ENCODE measurements at places on chromosomes 7 and 10.
A peak's percentile ranks its signal among the peaks of the same experiment; 100 is the strongest.

GRCh38 chr10:99860466-99860865 is 78.0 kb downstream of the ABCC2 start:
- DNase-seq = no peak

DNA sequence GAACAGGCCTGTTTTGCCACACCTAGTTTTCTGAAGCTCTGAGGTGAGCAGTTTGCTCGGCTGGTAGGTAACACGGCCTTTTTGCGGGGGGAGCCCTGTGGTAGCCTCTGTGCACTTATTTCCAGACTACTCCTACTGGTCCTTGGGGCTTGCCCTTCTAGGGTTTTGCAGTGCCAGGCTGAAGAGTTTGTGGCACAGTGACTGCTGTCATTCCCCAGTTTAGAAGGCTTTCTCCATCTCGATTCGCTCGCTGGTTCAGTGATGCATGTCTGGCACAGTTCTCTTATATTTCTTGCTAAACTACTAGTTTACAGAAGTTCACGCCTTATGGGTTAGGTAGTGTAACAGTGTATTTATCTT is 711 bp downstream of the KIF20B start:
- DNase-seq = peak; percentile 6

DNA sequence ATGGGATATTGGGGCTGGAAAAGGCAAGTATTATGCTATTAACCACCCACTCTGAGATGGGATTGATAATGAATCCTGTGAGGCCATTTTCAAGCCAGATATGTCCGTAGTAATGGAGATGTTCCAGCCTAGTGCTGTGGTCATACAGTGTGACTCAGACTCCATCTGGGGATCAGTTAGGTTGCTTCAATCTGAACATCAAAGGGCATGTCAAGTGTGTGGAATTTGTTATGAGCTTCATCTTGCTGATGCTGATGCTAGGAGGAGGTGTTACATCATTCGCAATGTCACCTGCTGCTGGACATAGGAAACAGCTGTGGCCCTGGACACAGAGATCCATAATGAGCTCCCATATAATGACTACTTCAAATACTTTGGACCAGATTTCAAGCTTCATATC is 144.7 kb downstream of the PLCE1 start:
- no peak for DNase-seq

GRCh38 chr10:49661140-49661856 is 18.2 kb upstream of the C10orf53 start:
- no peak for DNase-seq

- peak; percentile 63 for DNase-seq
These were observed 3.6 kb upstream of the ARID5B start for GRCh38 chr10:61897671-61898434.
